ENCODE measurements at places on chromosomes 3 and 15. TPM values are rescaled to one million over a fixed set of nuclear protein-coding genes. Genes with fewer than 3 reads are reported as not detected.

GRCh38 chr3:155658006-155658405 is 86.9 kb downstream of the PLCH1 start:
- DNase-seq: no peak

DNA sequence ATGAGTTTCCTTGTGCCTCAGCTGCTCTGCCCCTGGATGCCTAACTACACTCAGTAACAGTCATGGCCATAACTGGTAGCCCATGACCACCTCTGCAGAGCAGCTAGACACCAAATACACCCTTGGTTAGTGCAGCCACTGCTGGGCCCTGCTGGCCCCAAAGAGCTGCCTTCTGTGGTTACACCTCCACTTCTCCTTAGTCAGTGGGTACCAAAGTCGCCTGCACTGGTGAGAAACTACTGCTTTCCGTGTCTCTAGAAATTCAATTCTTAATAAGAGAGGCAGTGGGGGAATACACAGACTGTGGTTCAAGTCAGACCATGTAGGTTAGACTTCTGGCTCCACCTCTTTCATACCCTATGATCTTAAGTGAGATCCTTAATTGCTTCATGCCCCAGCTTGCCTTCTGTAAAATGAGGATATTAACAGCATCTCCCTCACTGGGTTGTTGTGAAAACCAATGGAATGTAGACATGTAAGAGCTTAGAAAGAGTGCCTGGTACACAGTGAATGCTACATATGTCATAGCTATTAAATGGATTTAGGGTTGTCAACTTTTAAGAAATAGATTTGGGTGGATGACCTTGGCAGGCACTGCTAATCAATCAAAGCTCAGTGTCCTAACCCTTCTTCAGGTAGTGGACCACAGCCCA is 18.2 kb downstream of the HEG1 start:
- no peak for DNase-seq

The CCR3 gene
- total RNA-seq: not detected

The UNC13C gene
- total RNA-seq: not detected

GRCh38 chr15:56076640-56077039 is 83.2 kb upstream of the NEDD4 start:
- DNase-seq: no peak

GRCh38 chr3:149224736-149225594 is 3.3 kb upstream of the CP start:
- no peak for DNase-seq

The DOCK3 gene
- total RNA-seq: 4.2 TPM

The SERP1 gene
- 69.1 TPM for total RNA-seq

- DNase-seq: no peak
Observed at GRCh38 chr15:97902140-97902780, 58.2 kb upstream of the ARRDC4 start.

DNA sequence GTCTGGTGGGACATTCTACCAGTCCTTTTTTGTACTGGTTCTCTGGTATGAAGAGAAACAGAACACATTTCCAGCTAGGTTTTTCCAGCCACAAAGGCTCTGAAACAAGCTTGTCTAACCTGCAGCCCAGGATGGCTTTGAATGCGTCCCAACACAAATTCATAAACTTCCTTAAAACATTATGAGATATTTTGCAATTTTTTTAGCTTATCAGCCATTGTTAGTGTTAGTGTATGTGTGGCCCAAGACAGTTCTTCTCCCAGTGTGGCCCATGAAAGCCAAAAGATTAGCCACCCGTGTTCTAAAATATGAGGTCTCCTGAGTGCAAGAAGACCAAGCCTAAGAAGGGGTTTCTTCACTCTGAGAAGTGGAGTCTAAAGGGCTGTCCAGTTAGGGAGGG is 18.4 kb upstream of the TIMP4 start:
- DNase-seq: no peak

- no peak for DNase-seq
Observed at GRCh38 chr3:133113526-133113925, 75.3 kb downstream of the TMEM108 start.

DNA sequence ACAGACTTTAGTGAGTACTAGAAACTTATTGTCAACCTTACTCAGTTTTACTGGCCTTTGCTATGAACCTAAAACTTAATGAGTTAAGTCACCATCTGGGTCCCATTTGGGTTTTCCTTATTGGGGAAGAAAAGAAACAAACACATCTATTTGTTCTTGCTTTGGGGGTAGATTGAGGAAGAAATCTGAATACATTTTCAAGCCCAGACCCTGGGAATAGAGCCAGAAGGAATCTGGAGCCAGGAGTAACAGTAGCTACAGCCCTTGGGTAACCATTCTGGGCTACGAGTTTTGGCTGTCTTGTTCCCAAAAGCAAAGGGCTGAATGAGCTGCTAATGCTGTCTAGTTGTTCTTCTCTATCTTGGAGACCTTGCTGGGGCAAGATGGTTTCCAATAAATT is 16.5 kb downstream of the SLC12A1 start:
- no peak for DNase-seq

- DNase-seq: no peak
Observed at GRCh38 chr15:51048308-51048707, 46.4 kb downstream of the TNFAIP8L3 start.

The ACAN gene
- total RNA-seq: not detected

- no peak for DNase-seq
Observed at GRCh38 chr3:74883690-74884089, 269.2 kb upstream of the CNTN3 start.

The CPN2 gene
- not detected for total RNA-seq

GRCh38 chr3:166125179-166125578 is 288.0 kb upstream of the BCHE start:
- no peak for DNase-seq

DNA sequence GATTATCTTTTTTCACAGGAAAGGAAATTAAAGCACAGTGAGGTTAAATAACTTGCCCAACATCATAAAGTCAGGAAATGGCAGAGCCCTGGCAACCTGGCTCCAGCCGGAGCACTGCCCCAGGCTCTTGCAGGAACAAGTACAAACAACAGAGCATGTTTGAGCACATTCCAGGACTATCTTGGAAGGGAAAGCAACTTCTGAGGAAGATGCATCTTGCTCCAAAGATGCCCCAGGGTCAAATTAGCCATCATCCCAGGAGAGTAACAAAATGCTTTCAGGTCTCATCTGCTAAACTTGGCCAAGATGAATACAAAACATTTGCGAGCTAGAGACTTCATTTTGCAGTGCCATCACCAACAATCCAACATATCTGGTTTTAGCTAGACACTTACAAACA is 162.4 kb upstream of the LRRN1 start:
- no peak for DNase-seq

The WNT7A gene
- total RNA-seq: 0.34 TPM

- DNase-seq: no peak
Observed at GRCh38 chr15:96331144-96331944, 844 bp downstream of the NR2F2 start.

DNA sequence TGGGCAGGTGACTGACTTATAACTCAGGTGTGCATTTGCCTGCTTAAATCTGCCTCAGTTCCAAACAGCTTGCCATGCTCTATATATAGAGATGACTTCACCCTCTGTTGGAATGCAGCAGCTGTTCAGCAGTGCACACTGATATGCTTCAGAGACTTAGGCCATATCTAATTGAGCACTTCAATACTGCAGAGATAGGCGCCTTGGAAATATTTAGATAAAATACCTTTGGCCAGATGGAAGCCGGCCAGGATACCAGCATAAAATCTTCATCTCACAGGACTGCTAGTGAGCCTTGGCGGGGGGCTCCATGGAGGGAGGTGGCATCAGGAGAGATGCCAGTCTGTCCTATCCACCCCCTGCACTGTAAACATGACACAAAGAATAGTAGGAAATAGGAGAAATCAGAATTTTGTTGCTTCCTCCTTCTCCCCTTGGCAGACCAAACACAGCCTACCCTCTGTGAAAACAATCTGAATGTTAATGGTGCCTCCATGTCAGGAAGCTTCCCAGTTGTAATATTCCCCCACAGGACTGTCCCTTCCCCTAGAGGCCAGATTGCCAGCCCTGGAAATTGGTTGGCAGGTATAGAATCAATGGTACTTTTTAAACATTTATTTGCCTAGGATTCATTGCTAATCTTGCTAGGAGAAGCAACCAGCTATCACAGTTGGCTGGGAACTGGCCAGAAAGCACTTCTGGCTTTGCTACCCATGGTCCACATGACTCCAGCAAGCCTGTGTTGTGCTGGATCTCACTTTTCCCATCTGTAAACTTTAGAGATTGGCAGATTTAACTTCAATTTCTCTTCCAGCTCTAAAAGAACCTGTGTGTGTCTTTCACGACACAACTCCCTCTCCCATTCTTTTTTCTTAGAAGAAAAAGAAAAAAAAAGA is 215.5 kb upstream of the KCNMB2 start:
- no peak for DNase-seq

The ZNF385D gene
- not detected for total RNA-seq

GRCh38 chr3:130783629-130784028 is 37.0 kb upstream of the PIK3R4 start:
- DNase-seq: no peak

DNA sequence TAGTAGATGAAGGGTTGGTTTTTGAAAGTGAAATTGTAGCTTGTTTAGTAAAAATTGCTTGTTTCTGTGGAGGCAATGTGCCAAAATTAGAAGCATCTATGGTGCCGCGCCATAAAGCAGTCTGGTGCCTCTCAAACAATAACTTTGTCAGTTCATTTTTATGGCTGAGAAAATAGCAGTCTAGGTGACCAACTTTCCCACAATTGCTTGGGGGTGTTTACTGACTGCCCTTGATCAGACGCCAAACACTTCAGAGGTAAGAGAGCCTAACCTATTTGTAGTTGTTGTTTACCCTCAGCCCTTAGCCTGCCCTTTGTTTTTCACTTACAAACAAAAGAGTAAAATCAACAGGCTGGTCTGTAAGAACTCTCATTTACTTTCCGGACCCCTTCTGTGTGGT is 174.5 kb downstream of the FNDC3B start:
- no peak for DNase-seq

- no peak for DNase-seq
Observed at GRCh38 chr15:33135355-33135781, 59.1 kb downstream of the FMN1 start.

- no peak for DNase-seq
Observed at GRCh38 chr3:23550402-23550801, 255.4 kb upstream of the UBE2E1 start.

DNA sequence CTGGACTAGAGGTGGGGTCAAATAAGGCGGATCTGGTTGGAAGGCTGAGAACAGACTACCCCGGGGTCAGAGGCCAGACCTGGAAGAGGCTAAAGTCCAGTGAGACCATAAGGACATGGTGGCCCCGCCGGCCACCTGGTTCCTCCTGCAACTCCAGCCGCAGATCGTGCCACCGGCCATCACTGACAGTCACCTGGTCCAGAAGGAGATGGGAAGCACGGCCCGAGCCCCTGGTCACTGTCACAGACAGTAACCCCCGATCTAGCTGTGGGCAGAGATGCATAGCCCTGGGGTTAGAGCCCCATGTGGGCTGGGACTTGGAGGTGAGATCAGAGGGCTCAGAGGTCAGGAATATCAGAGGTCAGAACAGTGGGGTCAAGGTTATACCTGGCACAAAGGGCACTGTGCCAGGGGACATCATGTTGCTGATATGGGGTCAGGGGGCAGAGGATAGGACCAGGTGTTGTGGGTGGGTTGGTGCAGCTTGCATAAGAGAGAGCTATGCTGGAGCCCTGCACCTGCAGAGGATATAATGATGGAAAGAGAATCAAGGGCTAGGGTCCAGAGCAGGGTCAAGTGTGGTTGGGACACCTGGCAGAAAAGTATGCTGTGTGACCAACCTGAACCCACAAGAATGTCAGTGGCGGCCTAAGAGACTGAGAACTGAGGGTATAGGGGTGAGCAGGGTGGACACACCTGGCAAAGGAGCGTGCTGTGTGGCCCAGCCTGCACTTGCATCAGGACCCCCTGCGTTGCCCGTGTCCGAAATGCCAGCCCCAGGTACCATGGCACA is 9.6 kb downstream of the CELSR3 start:
- no peak for DNase-seq

DNA sequence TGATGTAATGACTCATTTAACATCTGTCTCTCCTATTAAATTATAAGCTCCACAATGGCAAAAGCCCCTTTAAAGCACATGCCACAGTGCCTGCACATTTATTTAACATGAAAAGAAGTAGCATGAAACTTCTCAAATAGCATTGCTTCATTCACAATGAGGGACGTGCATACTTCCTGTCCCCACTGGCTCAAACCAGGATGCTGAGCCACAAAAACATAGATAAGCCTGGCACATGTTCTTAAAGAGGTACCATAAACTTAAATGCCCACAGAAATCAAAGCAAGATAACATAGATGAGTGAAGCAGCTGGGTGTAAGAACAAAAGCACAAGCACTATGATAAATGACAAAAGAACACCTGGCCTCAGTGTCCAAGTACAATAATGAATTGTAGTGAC is 3.8 kb downstream of the TP53BP1 start:
- DNase-seq: no peak

The GOLGA6A gene
- total RNA-seq: 0.39 TPM

DNA sequence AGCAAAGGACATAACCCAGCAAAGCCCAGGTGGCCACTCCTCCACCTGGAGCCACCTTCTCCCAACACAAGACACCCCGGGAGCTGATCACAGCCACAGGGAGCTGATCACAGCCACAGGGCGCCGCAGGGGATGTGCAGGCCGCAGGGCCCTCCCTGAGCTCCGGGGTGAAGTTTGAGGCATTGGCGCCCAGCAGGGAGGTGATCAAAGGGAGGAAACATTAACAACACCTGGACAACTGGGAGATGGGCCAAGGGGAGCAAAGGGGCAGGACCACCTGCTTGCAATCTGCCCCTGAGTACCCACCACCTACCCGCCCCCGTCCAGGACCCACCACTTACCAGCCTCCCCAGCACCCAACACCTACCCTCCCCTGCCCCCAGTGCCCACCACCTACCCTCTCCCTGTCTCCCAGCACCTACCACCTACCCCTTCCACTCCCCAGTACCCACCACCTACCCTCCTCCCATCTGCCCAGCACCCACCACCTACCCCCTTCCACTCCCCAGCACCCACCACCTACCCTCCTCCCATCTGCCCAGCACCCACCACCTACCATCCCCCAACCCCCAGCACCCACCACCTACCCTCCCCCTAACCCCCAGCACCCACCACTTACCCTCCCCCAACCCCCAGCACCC is 2.4 kb downstream of the UROC1 start:
- no peak for DNase-seq

The SMCO1 gene
- not detected for total RNA-seq

GRCh38 chr3:109927161-109927560 is 589.8 kb upstream of the DPPA4 start:
- DNase-seq: peak; percentile 98

DNA sequence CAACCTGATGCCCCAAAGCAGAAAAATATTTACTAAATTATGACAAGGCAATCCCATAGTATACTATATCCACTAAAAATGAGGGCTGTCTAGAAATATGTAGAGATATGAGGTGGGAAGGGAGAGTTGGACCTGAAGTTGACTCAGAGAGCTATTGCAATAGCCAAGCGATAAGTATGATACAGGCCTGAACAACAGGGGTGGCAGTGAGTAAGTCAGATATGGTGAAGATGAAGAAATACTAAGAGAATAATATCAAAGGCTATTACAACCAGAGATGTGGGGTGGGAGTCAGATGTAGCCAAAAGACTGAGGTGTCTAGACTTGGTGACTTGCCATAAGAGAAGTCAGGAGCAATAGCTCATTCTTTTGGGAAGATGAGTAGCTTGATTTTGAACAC is 9.2 kb downstream of the HSPBAP1 start:
- no peak for DNase-seq

- no peak for DNase-seq
Observed at GRCh38 chr3:197746209-197746608, 3.5 kb upstream of the FYTTD1 start.

All from HCT116 (cell line).